ENCODE measurements at places on chromosomes 11 and 22.

GRCh38 chr11:13149991-13150390 is 127.6 kb upstream of the BMAL1 start:
- DNase-seq: no peak

GRCh38 chr11:95699631-95700470 is 89.7 kb downstream of the FAM76B start:
- peak; percentile 58 for DNase-seq

GRCh38 chr11:34565417-34566207 is 52.0 kb upstream of the ELF5 start:
- DNase-seq: no peak

- no peak for DNase-seq
Measured at GRCh38 chr11:110774138-110775014, 62.1 kb upstream of the ARHGAP20 start.

GRCh38 chr22:39039306-39040126 is 1.1 kb upstream of the APOBEC3F start:
- no peak for DNase-seq

GRCh38 chr11:18699848-18700261 is 1.3 kb downstream of the TMEM86A start:
- DNase-seq: no peak
